ENCODE measurements at places on chromosomes 2 and 18.

DNA sequence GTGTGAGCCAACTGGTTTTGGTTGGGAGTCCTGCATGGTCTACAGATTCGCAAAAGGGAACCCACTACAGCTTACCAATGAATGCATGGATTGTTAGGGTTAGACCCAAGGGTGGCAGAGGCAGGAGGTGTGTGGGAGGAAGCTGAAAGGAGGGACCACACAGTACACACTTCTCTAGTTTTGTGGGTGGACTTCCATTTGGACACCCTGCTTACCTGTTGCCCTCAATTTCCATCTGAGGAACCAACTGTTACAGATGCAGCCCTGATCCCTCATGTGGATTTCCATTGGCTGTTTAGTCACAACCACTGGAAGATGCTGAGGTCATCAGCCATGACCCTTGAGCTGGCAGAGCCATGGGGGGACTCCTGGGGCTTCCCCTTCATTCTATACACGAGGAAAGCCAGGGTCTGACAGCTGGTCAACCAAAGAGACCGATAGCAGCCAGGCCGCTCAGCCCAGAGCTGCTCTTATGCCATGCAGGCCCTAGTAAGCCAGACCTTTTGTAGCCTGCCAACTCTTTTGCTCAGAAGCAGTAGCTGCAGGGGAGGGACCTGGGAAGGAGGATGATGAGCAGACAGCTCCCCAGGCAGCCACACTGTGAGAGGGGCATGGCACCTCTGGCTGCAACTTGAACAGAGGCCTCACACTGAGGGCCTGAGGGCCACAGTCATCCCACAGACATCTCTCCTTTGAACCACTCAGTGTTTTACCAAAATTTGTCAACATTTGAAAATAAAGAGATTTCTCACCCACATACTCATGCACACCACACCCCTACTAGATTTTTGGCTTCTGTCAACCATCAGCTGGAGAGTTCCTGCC, 162.1 kb downstream of the SETBP1 start:
- DNase-seq, result no peak

DNA sequence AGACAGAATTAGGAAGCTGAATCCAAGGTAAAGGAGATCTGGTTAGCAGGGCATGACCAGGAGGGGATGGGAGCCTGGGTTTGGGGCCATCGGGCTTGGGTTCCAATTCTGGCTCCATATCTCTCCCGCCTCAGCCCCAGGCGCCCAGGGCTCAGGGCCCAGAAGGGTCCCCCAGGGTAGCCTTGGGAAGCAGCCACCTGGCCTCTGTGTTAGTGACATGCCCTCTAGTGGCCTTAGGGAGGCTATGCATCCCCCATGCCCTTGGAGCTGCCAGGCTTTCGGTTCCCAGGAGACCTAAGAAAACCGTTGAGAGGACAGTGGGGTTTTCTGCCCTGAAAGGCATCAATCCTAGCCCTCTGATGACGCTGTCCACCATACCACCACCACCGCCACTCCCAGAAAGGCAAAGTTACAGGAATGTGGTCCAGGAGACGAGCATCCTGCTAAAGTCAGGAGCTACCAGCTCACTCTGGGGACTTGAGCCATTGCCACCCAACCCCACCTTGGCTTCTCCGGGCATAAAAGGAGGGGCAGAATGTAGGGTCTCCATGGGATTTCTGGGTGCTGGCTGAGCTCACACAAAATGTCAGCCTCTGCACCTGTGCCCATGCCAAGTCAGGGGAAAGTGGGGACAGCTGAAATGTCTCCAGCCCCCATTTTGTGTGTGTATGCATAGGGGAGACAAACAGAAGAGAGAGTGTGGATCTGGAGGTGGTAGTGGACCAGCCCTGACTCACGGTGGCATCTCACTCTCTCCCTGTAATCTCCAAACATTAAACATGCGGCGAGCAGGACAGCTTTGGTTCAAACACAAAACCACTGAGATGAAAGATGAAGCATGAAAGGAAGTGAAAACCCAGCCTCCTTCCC, 56.5 kb downstream of the EMX1 start:
- DNase-seq, result peak; percentile 77

DNA sequence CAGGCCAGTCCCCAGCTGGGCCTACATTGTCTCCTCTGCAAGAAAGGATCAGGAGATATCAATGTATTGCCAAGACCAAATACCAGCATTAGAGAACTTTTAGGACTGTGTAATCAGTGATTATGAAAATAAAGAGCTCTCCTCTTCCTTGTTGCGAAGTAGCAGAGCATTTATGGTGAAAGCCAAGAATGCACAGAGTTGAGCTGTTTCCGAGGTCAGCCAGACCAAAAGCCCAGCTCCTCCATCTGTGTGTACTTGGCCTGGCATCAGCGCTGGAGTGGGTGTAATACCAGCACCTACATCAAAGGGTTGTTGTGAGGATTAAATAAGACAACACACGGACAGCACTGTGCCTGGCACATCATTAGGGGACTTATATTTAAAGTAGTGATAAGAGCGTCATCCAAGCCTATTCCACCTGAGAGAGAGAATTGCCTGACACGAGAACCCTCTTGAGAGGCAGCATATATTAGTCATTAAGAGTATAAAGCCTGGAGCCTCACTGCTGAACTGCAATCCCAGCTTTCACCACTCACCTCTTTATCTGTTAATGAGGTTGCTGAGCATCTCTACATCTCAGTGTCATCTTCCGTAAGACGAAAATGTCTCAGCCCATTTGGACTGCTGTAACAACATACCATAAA, 7.4 kb upstream of the SLC16A14 start:
- DNase-seq, result no peak

DNA sequence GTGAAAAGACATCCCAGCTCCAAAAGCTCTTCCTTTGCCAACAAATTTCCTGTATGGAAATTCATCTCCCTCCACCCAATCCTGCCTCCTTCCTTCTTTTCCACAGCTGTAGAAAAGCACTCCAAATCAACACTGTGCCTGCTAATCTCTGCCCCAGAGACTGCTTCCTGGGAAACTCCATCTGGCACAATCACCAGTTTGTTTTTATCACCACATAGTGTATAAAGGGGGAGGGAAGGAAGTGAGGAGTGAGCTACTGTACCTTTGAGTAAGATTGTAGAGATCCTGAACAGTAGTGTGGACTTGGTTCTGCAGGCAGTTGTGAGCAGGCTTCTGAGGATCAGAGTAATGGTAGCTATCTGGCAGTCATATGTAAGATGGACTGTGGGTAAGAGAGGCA, 14.7 kb upstream of the FAM237A start:
- DNase-seq, result no peak

DNA sequence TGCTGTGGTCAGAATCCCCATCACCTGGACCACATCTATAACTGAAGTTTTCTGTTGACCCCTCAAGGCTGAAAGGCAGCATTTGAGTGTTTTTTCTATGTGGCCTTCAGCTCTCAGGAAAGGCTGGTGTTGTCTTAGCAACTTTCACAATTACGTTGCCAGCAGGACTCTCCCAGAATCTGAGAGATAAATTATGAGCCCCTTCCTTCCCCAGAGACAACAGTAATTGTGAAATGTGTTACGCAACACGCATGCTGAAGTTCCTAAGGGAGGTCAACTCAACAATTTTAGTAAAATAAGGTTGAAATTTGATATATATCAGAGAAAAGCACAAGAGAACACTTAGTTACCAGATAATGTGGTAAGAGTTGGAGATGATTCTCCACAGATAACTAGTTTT, 216.5 kb upstream of the SLC8A1 start:
- DNase-seq, result no peak

- no peak for DNase-seq
These were observed 25.0 kb upstream of the PCBP1 start for GRCh38 chr2:70062270-70062669.

- DNase-seq, result no peak
These were observed 45.0 kb downstream of the KCTD1 start for GRCh38 chr18:26503382-26503781.

DNA sequence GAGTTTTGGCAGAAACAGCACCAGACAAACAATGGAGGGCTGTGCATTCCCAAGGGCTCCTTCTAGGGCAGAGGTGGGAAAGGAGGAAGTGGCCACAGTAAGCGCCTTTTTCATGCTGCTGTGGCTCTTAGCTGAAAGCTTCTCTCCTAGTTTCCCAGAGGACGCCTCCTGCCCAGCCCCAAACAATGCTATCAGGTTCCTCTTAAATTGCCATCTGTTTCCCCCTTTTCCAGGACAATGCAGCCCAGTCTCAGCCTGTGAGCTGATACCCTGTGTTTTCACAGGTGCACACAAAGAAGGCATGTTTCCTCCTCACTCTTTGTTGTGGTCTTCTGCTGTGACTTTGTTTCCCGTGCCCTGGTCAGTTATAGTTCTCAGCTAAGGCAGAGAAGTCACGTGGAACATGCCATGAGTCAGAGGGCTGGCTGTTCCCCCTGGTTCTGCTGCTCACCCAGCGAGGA, 5.4 kb upstream of the FAM124B start:
- no peak for DNase-seq

DNA sequence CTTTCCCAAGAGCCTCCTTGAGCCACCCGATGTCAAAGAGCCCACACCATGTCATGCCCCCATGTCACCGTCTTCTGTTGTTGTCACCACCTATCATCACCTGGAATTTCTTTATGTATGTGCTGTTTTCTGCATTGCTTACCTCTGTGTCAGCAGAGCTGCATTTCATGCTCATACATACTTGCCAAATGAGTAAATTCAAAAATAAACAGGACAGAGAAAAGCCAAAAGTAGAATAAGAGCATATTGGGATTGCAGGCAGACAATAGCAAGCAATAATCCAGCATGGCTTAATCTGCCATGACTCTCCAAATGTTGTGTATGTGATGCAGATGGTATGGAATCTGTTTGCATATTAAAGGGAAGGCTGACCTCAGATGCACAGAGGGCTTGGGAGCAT, 15.3 kb upstream of the RGPD4 start:
- DNase-seq, result no peak

DNA sequence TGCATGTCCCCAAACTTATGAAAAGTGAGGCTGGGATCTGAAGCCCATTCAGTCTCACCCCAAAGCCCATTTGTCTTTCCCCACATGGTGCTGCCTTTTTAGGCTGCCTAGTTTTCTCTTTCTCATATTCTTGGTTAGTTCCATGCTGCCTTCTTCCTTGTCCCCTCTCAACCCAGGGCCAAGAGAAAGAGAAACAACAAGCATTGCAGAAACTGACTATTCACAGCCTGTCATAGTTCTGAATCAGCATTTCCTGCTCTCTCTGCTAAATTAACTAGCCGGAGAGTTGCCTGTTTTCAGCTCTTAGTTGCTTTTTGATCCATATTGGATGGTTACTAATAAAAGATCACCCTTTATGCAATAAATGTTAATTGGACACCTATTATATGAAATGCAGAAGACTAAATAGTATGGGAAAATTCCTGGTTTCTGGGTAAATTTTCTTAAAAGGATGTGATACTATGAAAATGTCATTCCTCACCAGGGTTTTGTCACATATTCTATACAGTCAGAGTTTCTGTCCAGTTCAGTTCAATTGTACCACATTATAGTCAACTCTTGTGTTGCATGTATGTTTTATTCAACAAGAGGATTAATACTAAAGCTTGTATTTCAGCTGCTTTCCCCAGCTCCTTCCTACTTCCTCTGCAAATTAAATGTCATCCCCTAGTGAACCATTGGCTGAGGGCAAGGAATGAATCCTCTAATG, 246.5 kb downstream of the GALR1 start:
- no peak for DNase-seq

DNA sequence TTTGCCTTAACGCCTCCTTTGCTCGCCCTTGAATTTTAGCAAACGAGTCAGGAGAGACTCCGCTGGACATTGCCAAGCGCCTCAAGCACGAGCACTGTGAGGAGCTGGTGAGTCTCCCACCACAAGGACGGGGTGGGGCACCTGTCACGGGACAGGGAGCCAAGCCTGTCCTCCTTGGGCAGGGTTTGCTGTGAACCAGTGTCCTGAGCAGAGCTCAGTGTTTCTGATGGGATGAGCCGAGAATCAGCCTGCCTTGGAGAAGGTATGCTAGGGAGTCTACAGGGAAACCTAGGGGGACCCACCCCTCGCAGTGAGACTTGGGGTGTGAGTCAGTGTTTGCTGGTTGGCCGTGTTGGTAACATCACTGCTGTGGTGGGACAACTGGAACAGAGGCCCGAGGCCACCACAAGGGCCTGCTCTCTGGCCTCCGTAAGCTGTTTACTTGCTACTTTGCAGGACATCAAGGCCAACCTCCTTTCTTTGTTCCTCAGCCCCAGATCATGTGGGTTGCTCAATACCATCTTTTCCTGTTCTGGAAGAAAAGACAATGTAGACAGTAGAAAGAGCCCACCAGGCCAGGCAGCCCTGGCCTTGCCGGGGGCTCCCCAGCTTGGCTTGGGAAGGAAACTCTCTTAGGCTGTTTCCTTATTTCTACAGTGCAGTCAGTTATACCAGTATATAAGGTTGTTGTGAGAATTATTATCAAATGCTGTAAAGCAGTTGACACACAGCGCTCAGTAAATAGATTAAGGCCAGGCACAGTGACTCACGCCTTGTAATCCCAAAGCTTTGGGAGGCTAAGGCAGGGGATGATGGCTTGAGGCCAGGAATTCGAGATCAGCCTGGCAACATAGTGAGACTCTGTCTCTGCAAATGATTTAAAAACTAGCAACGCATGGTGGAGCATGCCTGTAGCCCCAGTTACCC, 42.4 kb downstream of the ITGB1BP1 start:
- DNase-seq, result peak; percentile 73

DNA sequence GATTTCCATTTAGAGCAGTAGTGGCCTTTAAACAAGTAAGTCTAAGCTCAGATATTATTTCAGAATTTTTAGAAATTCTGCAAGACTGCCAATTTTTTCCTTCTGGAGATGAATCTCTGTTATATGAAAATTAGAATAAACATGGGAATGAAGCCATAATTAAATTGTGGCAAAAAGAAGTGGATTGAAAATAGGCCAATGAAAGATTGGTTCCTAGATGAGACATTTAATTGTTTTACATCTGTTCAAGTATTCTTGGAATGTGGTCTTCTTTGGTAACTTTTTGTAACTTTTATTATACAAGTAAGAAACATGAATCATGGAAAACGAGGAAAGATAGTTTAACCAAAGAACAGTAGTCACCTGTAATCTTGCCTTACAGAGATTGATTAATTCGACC, 10.3 kb downstream of the CAD start:
- no peak for DNase-seq

DNA sequence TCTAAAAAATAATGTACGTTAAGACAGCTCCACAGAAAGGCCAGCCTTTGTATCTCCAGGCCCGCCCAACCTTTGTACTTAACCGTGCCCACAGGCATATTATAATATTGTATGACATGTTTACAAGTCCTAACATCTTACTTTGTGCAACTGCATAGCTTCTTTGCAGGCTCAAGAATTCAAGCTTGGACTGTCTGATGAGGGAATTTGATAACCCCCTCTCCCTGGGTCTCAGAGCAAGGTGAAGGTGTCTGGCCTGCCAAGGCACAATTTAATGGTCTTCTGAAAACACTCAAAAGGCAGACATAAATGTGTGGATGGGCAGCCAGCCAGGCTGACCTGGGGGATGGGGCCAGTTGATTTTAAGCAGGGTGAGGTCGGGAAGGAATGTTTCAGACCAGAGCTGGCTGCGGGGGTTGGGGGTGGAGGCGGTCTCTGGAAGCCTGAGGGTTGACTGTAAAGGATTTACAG, 732.7 kb upstream of the FANCL start:
- DNase-seq, result peak; percentile 20
